ENCODE measurements at places on chromosomes 1 and 21. TPM values are rescaled to one million over a fixed set of nuclear protein-coding genes. Genes with fewer than 3 reads are reported as not detected.

Gene TMEM82
- not detected for total RNA-seq

Gene PLXNA2
- 66.0 TPM for total RNA-seq

DNA sequence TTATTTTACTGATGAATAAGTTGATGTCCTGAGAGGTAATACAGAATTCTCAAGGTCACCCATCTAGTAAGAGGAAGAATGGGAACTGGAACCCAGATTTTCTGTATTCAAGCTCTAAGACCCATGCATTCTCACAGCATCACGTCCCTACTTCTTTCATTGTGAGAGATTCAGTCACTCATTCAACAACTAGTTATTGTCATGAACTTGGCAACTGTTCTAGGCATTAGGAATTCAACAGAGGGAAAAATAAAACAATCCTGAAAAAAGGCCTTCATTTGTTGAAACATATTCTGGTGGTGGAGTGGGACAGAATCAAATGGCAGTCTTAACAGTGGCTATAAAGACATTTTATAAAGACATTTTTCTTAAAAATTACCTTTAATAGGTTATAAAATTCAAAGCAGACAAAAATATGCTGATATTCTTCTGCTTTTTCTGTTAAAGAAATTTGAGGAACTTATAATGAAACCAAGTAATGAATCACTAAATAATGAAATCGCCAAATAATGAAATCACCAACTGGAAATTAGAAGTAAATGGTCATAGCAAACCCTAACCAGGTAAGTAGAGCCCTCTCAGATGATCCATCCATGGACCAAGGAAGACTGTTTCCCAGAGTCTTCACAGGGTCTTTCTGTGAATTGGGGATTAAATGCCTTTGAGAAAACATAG, 136.5 kb upstream of the DPYD start:
- peaks cover 9% of the 10 kb centered on the region for H3K27me3 ChIP-seq
- peaks cover 11% of the 10 kb centered on the region for H3K4me1 ChIP-seq
- no peak overlapping the region for H3K4me3 ChIP-seq
- no peak overlapping the region for H3K27ac ChIP-seq
- no peaks in the 10 kb centered on the region for H3K36me3 ChIP-seq
- no peak for DNase-seq

DNA sequence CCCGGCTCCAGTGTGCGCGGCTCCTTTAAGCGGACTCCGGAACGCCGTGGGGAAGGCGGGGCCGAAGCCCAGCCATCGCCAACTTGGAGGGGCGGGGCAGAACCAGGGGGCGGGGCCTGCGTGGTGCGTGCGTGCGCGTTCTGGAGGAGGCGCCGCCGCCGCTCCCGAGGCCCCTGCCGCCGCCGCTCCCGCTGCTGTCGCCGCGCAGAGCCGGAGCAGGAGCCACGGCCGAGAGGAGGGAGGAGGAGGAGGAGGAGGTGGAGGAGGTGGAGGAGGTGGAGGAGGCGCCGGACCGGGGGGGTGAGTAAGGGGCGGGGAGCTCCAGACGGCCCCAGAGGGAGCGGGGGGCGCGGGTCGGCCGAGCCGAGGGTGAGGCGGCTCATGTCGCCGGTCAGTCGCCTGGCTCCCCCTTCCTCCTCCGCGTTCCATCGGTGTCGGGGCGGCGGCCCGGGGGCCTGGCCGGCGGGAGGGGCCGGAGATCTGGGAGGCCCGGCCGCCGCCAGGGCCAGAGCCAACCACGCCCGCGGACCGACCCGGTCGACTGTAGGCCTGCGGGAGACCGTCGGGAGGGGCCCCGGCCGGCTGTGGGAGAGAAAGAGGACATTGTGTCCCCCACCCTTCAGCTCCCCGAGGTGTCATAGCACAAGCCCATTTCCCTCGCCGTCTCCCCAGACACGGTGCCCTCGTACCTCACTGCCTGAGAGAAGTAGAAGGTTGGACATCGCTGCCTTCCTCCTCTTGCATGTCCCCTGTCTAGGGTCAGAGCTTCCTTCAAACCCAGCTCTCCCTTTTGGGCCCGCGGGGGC, at the start of gene RAP1A:
RAP1A (plus strand) TSS at position 155 of the 806 bp plus-strand sequence. CDS start 71,572 bp downstream, outside the sequence.
- no peaks in the 10 kb centered on the region for H3K27me3 ChIP-seq
- H3K4me3 ChIP-seq: peak within 1 kb of the TSS; percentile 92
- peak; percentile 98 for DNase-seq
- peak within 1 kb of the TSS; percentile 68 for H3K27ac ChIP-seq

GRCh38 chr1:234398849-234399381, 25.7 kb downstream of the COA6 start:
- no peak overlapping the region for H3K27ac ChIP-seq
- DNase-seq: no peak
- no peaks in the 10 kb centered on the region for H3K27me3 ChIP-seq
- peaks cover 5% of the 10 kb centered on the region for H3K4me1 ChIP-seq
- H3K4me3 ChIP-seq: no peak overlapping the region
- H3K36me3 ChIP-seq: peaks cover 4% of the 10 kb centered on the region

DNA sequence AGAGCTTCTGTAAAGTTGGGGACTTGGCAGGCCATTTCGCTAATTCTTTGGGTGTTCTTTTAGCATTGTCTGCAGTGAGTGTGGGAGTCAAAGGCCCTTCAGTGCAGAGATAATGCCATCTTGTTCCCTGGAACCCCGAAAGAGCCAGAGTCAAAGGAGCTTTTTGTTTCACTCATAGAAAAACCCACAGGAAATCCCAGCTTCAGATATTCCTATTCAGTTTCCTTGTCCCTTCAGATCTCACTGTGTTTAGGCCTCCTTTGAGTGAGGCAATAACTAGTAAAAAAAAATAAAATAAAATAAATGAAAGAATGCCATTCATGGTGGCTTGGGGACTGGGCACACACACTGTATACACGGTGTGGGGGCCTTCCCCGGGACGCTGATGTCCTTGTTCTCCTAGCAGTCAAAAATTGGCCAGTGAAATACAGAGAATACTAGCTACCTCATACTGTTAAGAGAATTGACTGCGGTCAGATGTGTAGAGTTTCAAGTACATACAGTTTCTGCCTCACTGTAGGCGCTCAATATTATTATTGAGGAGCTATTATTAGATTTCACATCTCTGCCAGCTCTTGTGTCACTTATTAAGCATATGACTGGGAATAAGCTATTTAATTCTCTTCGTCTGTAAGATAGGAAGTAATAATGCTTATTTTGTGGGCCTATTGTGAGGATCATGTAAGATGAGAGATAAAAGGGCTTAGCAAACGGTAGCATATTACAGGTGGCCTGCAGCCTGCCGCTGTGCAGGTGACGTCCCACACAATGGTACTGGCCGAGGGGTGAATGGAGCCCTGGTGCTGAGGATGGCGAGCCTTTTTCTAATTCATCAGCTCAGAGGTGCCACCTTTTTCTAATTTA, 16.7 kb downstream of the DISC1 start:
- H3K27me3 ChIP-seq: peaks cover 2% of the 10 kb centered on the region
- no peak overlapping the region for H3K27ac ChIP-seq
- H3K36me3 ChIP-seq: peaks cover 7% of the 10 kb centered on the region
- no peak overlapping the region for H3K4me3 ChIP-seq
- no peak for DNase-seq

DNA sequence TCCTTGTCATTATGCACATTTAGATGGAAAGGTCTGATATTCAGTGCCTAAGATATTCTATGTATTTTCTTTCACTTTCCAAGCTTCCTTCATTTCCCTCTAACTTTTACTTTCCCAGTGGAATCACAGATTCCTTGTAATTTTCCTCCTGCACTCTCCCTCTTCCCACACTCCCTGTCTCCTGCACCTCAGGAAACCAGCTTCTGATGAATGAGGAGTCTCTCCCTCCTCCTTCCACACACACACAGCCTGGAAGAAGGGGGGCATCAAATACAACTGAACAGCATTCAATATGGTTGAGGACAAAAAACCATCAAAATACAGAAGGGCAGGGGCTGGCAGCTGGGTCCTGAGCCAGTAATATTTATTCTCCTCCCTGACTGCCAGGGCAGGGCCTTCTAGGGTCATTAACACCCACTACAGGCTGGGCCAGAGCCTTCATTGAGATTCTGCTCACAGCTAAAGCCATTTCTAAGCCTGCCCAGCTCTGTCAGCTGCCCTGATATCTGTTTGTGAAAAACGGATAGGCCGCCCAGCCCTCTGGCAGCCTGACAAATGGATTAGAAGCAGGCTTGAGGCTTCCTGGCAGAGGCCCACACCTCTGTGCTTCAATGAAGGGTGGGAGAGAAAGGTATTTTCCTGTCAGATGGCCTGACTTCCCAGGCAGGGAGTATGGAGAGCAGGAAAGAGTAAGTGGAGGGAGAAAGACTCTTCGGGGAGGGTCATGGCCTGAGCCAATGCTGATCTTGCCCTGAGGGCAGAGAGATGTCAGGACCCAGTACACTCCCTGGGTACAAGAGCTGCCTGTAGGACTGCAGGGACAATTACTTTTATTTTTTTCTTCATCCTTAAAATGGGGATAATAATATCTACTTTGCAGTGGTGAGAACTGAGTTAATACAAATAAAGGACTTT, 138.9 kb upstream of the SPATA6 start:
- peaks cover 3% of the 10 kb centered on the region for H3K4me1 ChIP-seq
- no peak overlapping the region for H3K27ac ChIP-seq
- H3K27me3 ChIP-seq: no peaks in the 10 kb centered on the region
- H3K4me3 ChIP-seq: no peak overlapping the region

All from glutamatergic neuron (in vitro differentiated cells).